Type B pancreatic cell (in vitro differentiated cells): ENCODE measurements at places on chromosomes 4 and X. TPM values are rescaled to one million over a fixed set of nuclear protein-coding genes. Genes with fewer than 3 reads are reported as not detected.

- DNase-seq = no peak
Measured at GRCh38 chrX:72624194-72624593, 51.6 kb upstream of the HDAC8 start.

- no peak for DNase-seq
Measured at GRCh38 chrX:13652287-13652793, 601 bp upstream of the TCEANC start.

DNA sequence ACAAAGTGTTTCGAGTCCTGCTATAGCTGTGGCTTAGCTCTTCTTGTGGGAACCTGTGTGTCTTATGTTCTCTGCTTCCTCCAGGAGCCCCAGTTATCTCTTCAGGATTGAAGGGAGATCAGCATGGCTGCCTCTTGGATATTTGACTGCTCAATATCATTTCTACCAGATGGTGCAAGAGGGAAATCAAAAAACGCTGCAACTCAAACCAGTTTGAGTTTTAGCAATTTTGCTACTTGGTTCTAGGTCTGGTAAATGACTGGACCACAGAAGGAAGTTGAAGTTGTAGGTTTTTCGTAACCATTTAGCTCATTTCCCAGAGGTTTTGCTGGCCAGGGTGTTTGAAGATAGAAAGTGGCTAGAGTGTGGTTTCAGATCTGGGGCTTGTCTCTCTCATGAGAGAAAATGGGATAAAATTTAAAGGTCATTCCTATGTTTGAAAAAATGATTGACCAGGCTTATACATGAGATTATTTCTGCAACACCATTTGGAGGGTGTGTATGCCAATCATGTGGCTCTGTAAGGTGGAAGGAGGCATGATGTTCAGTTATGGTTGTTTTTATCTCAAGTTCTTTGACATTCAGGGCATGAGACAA lies 210.4 kb downstream of the SPRY1 start:
- DNase-seq = no peak

GRCh38 chr4:180057299-180057721 lies 2185.9 kb upstream of the TENM3 start:
- no peak for DNase-seq

DNA sequence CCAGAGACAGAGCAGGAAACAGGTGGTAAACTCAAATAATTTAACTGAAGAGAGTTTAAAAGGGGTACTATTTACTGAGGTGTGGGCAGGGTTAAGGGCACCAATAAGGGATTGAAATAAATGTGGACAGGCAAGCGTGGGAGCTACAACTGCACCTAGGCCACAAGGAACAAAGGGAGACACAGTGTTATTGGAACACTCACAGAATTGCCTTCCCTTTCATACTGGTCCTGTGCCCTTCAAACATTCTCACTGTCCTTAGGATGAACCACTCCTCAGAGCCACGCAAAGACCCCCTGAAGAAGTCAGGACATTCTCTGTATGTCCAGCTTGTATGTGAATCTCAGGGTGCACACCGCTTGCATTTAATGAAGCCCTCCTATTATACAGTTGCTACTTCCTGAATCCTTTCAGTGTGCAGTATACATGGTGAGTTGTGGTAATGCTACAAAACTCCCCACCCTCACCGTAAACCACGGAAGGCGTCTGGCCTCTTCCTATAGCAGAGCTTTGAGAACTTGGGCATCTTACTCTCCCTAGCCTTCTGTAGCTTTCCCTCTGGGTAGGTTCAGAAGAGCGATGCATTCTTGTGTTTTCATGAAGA lies 9.6 kb upstream of the MRPL1 start:
- no peak for DNase-seq

DNA sequence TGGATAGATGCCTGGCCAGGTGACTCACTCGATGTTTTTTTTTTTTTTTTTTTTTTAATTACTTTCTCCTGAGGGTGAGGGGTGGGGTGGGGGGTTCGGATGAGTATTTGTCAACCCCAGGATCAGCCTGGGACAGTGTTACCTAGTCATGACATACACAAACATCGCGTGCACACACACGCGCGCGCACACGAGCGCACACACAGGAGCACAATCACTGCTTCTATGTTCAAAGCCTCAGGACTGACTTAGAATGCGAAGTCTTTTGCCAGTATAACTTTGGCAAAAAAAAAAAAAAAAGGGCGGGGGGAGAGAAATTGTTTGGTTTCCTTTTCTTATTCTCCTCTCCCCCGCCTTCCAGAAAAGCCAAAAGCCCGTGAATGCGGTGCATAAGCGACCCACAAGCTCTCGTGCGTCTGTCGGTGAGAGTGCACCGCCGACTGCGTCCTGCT lies 115.0 kb upstream of the TEX13C start:
- DNase-seq = no peak

GRCh38 chr4:121939690-121940089 lies 12.2 kb downstream of the TRPC3 start:
- no peak for DNase-seq

- no peak for DNase-seq
Measured at GRCh38 chr4:5069901-5070300, 18.6 kb downstream of the STK32B start.

DNA sequence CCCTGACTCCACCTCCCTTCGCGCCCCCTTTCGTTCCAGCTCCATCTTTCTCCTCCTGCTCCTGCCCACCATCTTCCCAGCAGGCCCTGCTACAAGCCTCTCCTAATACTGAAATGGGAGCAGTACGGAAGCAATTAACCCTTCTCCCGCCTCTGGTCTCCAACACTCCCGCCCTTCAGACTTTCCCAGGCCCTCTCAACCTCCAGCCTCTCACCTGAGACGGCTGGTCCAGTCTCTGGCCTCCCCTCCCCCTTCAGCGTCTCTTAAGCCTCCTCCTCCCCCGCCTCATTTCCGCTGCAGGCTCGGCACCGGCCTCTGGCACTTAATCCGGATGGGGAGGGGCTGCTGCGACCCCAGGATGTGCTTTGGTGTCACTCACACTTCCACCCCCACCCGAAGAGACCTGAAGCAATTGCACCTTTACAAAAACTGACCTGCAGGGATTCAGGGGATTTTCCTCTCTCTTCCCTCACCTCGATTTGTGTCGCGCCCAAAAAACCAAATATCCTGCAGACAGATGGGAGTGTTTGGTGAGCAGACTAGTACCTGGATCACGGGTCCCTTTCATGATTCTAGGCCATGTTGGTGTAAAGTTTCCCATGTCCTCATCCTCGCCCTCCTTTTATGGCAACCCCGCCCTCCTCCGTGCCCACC lies 657 bp downstream of the TCEAL8 start:
- DNase-seq = no peak

PABPC4L gene
- 2.0 and 6.0 TPM in 2 replicates for total RNA-seq

PLAC1 gene
- 0.43 TPM in 1 of 2 replicates, not detected in the other for total RNA-seq

FREM3 gene
- 0.31 and 1.1 TPM in 2 replicates for total RNA-seq
